ENCODE measurements at places on chromosomes 7 and 10. TPM values are rescaled to one million over a fixed set of nuclear protein-coding genes. Genes with fewer than 3 reads are reported as not detected.

- peak; percentile 16 for DNase-seq
Observed at GRCh38 chr7:3154881-3155494, 111.3 kb upstream of the CARD11 start.

DNA sequence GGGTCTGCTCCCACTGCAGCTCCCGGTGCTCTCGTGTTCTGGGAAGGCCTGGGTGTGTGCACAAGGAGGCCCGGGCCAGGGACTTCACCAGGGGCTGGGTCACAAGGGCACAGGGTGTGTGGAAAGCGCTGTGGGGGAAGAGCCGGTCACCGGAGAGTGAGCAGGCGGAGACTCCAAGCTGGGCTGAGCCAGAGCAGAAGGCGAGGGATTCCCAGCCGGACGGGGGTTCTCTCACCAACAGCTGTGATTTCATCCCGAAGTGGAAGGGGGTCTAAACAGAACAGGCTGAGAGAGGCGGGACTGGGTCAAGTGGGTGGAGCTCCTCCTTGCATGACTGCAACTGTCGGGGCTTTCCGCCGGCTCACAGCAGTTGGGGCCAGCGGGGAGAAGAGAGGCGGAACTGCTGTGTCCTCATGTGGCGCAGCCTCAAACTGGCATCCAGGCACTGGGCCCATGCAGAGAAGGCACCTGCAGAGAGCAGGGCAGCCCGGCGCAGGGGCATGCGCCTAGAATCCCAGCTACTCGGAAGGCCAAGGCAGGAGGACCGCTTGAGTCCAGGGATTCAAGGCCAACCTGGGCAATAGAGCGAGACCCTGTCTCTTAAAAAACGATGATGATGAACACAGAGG is 7.6 kb upstream of the ORAI2 start:
- no peak for DNase-seq

- no peak for DNase-seq
Observed at GRCh38 chr10:103680869-103681236, 174.5 kb downstream of the SH3PXD2A start.

GRCh38 chr10:30172673-30173072 is 113.3 kb upstream of the JCAD start:
- no peak for DNase-seq

GRCh38 chr7:141258559-141258958 is 184.7 kb downstream of the TMEM178B start:
- DNase-seq: no peak

GRCh38 chr7:1045069-1046063 is 1.0 kb downstream of the GPR146 start:
- DNase-seq: no peak

Gene SCRN1
- 79.4 TPM for total RNA-seq

GRCh38 chr10:14671386-14671831 is 103.3 kb downstream of the FAM107B start:
- DNase-seq: no peak

Gene NUDT13
- 4.6 TPM for total RNA-seq

GRCh38 chr10:60666221-60666620 is 112.1 kb upstream of the CDK1 start:
- no peak for DNase-seq

Gene CUBN
- total RNA-seq: 2.2 TPM
